ENCODE measurements at places on chromosomes 12 and 14.

DNA sequence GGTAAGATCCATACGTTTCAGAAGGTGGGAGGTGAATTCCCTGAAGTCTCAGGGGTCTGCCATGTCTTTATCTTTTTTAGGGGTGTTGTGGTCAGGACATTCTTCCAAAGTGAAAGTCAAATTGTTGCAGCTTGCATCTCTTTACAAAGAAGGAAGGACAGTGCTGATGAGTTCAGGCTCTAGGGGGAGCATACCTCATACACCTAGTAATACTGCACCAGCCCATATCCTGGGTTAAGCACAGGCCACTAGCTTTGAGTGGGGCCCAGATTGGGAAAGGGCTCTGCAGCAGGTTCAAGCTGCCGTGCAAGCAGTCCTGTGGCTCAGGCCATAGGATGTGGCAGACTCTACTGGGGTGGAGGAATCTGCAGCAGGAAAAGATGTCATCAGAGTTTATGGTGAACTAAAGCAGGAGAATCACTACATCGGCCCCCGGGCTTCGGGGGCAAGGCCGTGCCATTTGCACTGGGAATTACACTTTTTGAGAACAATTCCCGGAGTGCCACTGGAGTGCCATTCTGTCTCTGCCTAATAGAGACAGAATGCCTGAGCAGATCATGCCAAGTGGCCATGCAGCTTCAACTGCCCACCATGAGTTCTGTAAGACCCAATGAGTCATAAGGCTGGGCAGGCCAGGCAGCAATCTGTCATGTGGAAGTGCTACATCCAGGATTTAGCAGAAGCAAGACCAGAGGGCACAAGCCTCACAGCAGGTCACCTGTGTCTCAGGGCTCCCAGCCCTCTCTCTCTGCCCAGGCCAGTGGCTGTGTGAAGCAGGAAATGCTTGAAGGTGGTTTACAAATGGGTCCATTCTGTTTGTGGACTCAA, 32.3 kb downstream of the DIO3 start:
- no peak for DNase-seq

DNA sequence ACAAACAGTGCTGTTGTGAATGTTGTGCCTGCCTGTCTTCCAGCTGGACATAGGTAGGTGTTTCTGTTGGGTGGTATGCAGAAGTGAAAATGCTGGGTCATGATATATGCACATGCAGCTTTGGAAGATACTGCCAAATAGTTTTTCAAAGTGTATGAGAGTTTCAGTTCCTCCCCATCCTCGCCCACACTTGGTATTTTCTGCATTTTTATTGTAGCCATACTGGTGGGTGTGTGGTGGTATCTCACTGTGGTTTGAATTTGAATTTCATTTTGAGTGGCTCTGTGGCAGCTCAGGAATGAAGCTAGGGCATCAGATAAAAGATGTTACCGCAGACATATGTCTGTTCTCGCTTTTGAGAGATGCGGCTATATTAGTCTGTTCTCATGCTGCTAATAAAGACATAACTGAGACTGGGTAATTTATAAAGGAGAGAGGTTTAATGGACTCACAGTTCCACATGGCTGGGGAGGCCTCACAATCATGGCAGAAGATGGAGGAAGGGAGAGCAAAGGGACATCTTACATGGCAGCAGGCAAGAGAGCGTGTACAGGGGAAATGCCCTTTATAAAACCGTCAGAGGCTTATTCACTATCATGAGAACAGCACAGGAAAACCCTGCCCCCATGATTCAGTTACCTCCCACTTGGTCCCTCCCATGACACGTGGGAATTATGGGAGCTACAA, 183.1 kb downstream of the CAND1 start:
- no peak for DNase-seq

- no peak for DNase-seq
These were observed 220.4 kb upstream of the GARIN6 start for GRCh38 chr12:99427104-99427503.

DNA sequence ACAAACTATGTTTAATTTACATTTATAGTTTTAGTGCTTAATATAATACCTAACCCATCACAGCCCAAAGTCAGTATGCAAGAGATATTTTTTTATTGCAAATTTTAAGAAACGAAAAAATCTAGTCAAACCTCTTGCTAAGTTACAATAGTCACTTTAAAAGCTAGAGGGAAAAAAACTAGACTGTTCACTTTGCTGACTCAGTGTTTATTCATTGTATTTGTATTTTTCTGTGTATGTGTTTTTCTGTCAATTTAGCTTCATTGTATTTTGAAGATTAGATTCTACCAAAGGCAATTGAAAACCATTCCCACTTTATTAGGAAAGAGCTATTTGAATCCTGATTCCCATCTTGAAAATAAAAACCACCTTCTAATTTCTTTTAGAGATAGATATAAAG, 891.5 kb downstream of the SLC16A7 start:
- DNase-seq, result no peak

DNA sequence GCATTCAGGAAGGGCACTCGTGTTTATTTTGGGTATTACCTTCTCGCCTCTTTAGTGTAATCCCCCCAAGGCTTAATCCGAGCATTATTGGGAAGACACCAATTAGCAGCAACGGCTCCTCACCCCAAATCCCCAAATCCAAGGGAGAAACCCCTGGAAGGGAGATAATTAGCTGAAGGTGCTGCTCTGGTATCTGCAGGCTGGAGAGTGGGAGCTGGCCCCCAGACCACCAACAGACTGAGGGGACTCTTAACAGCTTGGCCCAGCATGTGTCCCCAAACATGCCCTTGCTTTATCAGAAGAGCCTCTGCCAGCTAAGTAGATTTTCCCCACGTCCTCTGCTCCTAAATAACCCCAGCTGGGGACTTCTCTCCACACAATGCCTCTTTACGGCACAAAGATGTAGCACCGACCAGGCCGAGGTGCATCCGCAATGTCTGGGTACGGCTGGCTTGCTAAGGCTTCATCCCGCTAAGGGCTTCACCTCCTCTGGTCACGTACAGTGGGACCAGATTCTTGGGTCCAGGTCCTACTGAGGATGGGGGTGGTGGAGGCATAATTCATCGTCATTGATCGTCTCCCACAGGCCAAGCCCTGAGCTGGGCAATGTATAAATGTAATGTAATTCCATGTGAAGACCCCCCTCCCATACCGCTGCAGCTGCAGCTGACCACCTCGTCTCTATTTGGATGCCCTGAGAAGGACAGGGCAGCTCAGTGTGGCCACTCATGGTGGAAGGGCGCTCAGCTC, 123.7 kb upstream of the GSC start:
- DNase-seq, result no peak

Measured in epithelial cell of prostate (primary cell).